ENCODE measurements at places on chromosomes 7 and 10.

- DNase-seq: peak; percentile 50
Measured at GRCh38 chr7:86926732-86927131, 132.7 kb downstream of the ELAPOR2 start.

DNA sequence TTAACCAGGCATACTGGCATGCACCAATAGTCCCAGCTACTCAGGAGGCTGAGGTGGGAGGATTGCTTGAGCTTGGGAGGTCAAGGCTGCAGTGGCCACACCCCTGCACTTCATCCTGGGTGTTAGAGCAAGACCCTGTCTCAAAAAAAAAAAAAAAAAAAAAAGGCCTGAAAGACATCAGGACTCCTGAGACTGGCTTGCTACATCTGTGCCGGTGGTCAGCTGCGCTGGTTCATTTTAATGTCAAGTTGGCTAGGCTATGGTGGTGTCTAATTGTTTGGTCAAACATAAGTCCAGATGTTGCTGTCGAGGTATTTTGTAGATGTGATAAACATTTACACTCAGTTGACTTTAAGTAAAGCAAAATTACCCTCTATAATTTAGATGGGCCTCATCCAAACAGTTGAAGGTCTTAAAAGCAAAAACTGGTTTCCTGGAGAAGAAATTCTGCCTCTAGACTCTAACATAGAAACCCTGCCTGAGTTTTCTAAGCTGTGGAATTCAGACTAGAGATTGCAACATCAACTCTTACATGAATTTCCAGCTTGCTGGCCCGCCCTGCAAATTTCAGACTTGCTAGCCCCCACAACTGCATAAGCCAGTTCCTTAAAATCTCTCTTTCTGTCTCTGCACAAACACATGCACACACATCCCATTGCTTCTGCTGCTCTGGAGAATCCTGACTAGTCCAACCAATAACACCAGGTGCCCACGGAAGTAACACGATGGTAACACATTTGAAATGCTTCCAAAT is 18.2 kb downstream of the MYOF start:
- peak; percentile 78 for DNase-seq

GRCh38 chr10:17504547-17505245 is 50.3 kb upstream of the ST8SIA6 start:
- DNase-seq: peak; percentile 84

DNA sequence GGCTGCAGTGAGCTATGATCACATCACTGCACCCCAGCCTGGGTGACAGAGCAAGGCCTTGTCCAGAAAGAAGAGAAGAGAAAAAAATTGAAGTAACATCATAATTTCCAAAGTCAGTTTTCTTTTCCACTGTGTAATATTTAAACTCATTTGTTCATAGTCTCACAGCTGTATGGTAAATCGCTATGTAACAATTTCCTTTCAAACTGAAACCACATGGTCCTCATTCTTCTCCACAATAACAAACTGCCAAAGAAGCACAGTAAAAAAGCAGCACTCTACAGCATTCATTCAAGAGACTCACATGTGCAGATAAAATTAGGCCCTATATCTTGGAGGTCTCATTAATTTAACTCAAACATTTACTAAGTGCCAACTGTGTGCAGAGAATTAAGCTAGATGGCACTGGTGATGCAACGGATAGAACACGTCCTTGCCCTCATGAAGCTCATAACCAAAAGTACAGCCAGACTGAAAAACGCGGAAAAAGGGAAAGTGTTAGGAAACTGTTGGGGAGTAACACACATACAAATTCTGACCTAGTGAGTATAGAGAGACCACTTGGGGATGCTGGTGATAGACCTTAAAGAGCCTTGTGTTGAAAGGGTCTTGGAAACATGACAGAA is 174.0 kb upstream of the KCTD7 start:
- peak; percentile 32 for DNase-seq

DNA sequence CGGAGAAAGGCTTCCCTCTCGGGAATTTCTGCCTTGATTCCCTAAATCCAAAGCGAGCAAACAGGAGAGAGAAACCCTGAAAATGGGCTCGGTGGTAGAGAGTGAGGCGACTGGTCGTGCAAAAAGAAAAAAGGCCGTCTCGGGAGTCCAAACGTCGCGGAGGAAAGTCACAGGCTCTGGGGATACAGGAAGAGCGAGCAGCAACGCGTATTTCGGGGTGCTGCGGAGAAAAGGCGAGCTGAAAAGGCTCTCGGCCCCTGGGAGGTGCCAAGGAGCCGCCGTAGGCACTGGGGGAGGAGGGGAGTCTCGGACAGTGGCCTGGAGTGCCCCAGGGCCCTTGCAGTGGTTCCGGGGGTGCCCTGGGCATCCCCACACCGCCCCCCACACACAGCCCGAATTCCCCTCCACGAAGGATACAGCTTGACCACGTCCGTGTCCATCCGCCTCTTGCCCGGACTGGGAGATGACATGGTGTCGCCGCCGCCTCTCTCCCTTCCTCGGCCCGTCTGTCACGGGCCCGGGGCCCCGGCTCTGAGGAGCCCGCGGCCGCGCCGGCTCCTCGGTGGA is 591 bp downstream of the UBE2H start:
- DNase-seq: peak; percentile 25
